ENCODE measurements at places on chromosomes 5 and 9.

- no peak for DNase-seq
Measured at GRCh38 chr5:95942414-95942813, 19.2 kb downstream of the ELL2 start.

GRCh38 chr9:125911861-125912644 is 164.9 kb downstream of the PBX3 start:
- no peak for DNase-seq

DNA sequence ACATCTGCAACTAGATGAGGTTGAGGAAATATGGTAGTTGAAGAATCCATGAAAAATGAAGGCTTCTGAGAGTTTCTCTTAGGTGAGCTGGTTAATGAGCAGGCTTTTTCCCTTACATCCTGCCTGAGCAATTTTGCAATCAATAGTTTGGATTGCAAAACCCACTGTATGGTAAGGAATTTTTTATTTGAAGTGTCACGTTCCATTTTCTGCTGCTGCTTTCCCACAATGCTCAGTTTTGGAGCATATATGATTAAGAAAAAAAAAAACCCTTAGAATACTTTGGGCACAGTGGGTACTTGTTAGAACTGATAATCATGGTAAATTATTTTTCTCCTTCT is 144.2 kb downstream of the PCSK1 start:
- DNase-seq = no peak

- no peak for DNase-seq
Measured at GRCh38 chr9:80651044-80651443, 1038.3 kb downstream of the TLE1 start.

DNA sequence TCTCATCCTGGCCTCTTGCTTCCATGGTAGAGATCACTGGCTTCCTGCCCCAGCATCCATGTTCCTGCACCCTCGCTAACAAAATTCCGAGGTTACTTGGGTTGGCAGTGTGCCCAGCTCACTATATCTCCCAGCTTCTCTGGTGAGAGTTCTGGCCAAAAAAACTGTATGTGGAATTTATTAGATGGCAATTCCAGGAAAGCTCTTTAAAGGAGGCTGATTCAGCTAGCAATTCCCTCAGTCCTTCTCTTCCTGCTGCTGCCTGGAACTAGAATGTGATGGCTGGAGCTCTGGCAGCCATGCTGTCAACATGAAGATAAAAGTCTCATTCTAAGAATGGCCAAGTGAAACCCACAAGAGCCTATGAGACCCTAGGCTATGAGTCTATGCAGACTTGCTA is 88.8 kb downstream of the SECISBP2 start:
- DNase-seq = no peak

- no peak for DNase-seq
Measured at GRCh38 chr9:91130796-91131318, 230.9 kb downstream of the AUH start.

DNA sequence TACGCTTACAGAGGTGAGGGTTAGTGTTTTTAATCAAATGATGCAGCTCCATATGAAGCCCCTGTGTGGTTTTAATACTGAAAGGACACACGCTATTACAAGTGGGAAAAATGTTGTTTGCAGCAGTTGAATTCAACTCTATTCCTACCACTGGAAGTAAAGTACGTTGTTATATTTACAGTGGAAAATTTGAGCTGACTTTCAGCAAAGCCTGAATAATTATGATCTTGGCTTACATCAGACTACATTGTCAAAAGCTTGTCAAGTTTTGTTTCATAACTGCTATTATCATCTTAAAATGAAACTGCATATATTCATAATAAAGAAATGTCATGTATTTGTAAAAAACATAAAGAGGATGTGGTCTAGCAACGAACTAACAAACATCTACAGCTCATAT is 818.5 kb downstream of the SEMA5A start:
- DNase-seq = no peak

DNA sequence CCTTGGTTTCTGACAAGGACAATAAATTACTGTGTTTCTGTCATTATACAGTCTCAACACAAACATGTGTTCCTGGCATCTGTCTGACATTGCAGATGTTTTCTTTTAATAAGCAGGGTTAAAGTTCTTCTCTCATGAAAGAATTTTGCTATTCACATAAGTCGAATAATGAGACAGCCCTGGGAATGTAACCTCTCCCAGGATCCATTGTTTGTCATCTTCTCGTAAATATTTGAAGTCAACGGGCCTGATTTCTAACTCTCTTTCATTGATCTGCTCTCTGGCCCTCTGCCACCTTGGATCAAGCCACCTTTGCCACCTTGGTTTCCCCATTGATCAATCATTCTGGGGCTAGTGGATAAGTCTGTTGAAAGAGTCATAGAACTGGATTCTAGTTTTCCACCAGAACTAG is 12.9 kb upstream of the CAST start:
- no peak for DNase-seq

All from GM06990 (cell line).